ENCODE measurements at places on chromosomes 2 and 18. TPM values are rescaled to one million over a fixed set of nuclear protein-coding genes. Genes with fewer than 3 reads are reported as not detected.

Gene CACNB4
- 0.26 TPM for total RNA-seq

Gene CNNM3
- 9.1 TPM for total RNA-seq

Gene SIX2
- total RNA-seq, result not detected

Gene PHOSPHO2
- total RNA-seq, result 2.7 TPM

Gene SLC23A3
- 0.54 TPM for total RNA-seq

Gene VRK2
- total RNA-seq, result 24.8 TPM

Measured in dermis lymphatic vessel endothelial cell (primary cell).